ENCODE measurements at places on chromosomes 3 and 15.

- no peak for DNase-seq
These were observed 45.0 kb upstream of the FGF12 start for GRCh38 chr3:192772240-192772894.

GRCh38 chr15:29435811-29436210 lies 166.2 kb upstream of the NSMCE3 start:
- DNase-seq = no peak

DNA sequence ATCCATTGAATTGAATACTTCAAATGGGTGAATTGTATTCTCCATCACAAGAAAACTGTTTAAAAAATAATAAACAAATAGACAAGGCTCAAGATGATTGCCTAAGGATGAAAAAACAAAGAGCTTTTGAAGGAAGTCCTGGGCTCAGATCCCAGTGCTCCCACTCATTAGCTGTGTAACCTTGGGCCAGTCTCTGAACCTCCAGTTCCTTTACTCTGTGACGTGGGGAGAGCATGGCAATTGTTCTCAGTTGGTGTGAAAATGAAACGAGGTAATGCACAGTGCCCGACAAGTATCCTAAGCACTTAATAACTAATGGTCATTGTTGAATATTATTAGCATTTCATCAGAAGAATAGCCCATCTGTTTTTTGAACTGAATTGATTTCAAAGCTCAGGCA lies 40.7 kb downstream of the TNIK start:
- DNase-seq = no peak

DNA sequence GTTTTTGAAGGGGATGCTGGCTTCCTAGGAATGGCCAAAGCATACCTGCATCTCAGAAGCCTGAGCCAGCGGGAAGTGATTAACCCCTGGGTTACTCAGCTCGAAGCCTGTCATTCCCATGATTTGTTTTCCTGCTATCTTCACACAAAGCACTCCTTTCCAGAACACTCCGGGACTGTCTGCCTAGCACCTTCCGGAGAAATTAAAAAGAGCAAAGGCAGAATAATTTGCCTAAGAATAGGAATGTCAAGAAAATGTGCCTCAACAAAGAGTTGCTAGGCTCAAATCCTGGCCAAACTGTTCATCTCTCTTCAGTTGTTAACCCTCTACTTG lies 34.1 kb downstream of the TPM1 start:
- no peak for DNase-seq

DNA sequence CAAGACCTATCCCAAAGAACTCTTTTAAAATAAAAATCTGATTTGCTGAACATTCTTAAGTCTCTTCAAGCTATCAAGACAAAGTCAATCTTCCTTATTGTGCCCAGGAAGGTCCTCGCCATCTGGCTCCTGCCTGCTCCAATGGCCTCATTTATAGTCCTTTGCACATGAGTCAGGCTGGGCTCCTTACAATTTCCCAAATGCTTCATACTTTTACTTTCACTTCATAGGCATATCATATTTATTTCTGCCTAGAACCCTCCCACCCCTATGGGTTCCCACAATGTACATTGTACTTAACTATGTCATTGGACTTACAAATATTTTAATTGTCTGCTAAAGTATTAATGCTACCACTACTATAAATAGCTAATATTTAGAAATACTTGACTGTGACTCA lies 9.1 kb downstream of the THRB start:
- DNase-seq = no peak

DNA sequence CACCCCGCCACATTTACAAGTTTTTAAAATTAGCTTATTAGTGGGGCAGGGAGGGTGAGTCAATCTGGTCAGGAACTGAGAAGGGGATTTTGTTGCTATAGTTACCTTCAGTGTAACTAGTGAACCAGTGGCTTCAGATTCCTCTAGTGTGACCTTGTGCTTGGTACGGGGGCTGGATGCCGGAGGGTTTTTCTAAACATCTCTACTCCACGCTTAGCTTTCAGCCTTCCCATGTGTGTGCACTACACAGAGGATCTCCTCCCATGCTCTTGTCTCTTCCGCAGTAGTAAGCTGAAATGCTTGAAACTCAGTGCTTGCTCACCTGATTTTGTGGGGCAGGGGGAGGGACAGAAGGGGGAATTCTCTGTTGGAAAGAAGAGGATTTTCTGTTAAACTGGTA lies 67.9 kb upstream of the AKAP13 start:
- DNase-seq = no peak

DNA sequence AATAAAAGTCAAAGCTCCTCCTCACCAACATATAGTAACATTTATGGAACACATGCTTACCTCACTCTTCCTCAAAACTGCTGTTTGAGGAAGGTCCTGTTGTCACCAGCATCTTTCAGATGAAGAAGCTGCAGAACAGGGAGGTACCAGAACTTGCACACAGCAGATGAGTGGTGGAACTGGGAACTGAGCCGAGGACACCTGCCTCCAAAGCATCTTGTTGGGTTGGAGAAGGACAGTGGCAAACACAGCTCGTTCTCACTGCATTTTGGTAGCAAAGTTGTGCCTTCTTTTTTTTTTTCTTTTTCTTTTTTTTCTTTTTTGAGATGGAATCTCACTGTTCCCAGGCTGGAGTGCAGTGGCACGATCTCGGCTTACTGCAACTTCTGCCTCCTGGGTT lies 76.0 kb downstream of the CEMIP start:
- DNase-seq = no peak

- DNase-seq = no peak
These were observed 110.2 kb downstream of the ST8SIA2 start for GRCh38 chr15:92503889-92504288.

GRCh38 chr3:98733812-98734281 lies 29.3 kb upstream of the ST3GAL6 start:
- no peak for DNase-seq

GRCh38 chr3:135944831-135945230 lies 20.7 kb upstream of the PPP2R3A start:
- DNase-seq = no peak

DNA sequence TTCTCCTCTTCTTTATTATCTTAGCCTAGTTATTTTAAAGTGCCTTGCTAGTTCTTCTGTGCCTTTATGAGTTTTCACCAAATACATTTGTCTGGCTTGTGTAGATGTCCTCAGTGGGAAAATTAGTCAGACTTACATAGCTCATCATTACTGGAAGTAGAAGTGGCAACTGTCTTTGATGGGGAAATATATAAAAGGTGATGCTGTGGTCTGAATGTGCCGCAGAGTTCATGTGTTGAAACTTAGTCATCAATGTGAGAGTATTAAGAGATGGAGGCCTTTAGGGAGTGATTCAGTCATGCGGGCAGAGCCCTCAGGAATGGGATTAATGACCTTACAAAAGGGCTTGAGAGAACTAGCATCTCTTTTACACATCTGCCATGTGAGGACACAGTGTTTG lies 6.4 kb upstream of the ERICH6 start:
- DNase-seq = no peak

- no peak for DNase-seq
These were observed 42.1 kb downstream of the VGLL4 start for GRCh38 chr3:11601446-11602238.

DNA sequence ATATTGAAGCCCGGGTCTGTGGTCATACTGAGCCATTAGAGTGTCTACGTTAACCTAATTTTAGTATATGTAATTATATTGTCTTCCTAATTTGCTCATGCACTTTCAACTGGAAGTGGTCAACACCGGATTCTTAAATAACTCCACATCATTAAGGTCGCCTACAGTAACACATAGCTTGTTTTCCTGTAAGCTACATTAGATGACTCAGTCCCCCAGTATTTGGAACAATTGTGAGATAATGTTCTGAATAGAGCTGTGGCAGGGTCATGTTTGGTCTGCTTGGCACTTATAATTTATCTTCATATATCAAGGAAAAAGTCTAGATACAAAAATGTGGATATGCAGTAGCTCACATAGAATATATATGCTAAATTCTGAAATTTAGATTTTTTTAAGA lies 486.2 kb downstream of the IGSF11 start:
- DNase-seq = no peak

- DNase-seq = no peak
These were observed 32.9 kb downstream of the GPR176 start for GRCh38 chr15:39887211-39887610.

DNA sequence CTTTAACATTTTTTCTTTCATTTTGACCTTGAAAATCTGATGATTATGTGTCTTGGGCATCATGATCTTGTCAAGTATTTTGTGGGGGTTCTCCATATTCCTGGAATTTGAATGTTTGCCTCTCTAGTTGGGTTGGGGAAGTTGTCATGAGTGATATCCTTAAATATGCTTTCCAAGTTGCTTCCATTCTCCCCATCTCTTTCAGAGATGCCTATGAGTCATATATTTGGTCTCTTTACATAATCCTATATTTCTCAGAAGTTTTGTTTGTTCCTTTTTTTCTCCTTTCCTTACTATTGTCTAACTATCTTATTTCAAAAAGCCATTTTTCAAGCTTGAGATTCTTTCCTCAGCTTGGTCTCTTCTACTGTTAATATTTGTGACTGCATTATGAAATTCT lies 69.0 kb upstream of the CCDC80 start:
- no peak for DNase-seq

- no peak for DNase-seq
These were observed 1.2 kb downstream of the ANXA2 start for GRCh38 chr15:60396560-60396957.

- no peak for DNase-seq
These were observed 72.0 kb downstream of the TFDP2 start for GRCh38 chr3:142077155-142077858.

GRCh38 chr3:11567516-11568467 lies 75.9 kb downstream of the VGLL4 start:
- no peak for DNase-seq

GRCh38 chr3:49415931-49416601 lies 3.8 kb downstream of the TCTA start:
- DNase-seq = no peak

- no peak for DNase-seq
These were observed 28.4 kb downstream of the CHCHD6 start for GRCh38 chr3:126732281-126733060.

DNA sequence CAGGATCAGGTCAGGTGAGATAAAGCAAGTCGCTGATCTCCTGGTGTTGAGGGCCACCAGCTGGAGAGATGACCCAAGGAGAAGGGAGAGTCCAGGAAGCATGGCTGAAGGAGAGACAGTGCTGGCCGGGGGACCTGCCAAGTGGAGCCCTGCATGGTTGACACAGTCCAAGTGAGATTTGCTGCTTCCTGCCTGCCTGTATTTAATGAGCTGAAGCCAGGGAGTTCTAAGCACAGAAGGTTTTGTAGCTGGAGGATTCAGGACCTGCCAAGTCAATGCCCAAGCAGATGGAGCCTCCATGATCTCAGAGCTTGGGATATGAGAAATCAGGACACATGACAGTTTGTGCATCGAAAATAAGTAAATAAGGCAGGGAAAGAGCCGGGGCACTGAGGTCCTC lies 125.6 kb downstream of the SRGAP3 start:
- DNase-seq = no peak

DNA sequence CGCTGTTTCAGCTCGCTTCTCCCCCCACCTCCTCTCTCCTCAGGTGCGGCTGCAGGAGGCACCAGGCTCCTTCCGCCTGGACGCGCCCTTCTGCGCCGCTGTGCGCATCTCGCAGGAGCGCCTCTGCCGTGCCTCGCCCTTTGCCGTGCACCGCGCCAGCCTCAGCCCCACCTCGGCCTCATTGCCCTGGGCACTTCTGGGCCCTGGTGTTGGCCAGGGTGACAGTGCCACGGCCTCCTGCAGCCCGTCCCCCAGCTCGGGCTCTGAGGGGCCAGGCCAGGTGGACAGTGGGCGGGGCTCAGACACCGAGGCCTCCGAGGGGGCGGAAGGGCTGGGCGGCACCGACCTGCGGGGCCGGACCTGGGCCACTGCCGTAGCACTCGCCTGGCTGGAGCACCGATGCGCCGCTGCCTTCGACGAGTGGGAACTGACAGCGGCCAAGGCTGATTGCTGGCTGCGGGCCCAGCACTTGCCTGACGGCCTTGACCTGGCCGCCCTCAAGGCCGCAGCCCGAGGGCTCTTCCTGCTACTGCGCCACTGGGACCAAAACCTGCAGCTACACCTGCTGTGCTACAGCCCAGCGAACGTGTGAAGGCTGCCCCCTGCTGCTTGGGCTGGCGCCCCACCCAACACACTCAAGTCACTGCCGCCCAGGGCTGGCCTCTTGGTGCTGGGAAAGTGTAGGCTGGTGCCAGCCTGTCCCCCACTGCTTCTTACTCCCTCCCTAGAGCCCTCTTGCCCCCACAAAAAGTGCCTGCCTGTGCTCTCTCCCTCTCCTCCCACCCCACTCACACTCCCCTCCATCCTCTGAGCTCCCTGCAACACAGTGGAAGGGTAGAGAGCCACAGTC lies 7.1 kb downstream of the ALG3 start:
- peak; percentile 57 for DNase-seq

GRCh38 chr3:148953094-148953493 lies 38.2 kb upstream of the GYG1 start:
- DNase-seq = no peak

DNA sequence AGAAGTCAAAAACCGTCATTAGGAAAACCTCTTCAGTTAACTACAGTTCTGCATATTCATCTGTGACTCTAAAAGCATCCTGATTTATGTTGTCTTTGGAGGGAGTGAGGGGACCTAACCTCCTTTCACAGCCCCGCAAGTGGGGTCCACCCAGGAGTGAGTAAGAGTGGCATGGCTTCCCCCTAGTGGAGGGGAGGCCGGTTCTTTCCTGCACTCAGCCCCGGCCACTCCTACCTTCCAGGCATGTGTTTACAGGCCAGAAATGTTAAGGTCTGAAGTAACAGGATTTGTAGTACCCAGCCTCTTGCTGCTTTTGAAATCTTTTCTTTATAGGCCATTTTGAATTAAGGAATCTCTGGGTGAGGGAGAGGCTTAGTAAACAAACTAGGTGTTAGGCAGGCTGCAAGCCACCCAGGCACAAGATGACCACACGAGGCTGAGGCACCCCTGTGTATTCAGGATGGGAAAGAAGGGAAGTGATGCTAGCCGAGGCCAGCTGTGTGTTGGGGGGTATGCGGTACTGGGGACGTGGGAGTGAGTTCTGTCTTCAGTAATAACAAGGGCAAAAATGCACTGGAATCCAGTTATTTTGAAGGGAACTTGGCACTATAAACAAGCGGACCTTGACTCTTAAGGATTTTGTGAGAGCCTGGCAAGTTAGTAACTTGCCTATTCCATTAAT lies 50.5 kb downstream of the CTDSPL start:
- no peak for DNase-seq

GRCh38 chr15:55740359-55740878 lies 2.5 kb downstream of the PRTG start:
- DNase-seq = no peak

DNA sequence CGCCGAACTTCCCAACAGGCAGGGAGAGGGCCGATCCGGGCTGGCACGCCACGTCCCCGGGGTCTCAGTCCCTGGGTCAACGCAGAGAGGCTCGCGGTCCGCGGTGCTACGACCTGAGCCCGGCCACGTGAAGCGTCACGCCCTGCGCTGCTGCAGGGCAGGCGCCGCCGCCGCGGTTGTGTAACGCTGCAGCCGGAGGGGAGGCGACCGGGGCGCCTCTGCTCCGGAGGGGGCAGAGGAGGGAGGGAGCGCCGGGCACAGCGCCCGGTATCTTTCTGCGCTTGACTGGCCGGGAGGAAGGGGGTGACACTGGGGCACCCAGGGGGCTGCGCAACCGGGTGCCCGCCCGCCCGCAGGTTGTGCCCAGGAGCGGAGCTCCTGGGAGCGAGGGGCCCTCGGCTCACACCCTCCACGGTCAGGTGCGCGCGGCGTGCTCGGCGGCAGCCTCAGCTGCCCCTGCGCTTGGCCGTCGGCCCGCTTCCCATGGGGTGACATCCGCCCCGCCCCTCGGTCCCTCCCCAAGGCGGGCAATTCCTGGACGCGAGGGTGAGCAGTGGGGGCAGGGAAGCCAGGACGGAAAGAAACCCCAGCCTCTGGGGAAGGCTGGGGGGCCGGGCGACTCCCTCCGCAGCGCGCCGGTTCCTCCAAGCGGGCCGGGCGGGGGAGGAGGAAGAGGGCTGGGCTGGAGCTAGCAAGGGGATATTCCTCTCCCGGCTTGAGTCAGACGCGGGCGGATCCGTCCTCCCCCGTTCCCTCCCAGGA lies 852 bp upstream of the BHLHE40 start:
- DNase-seq = peak; percentile 71

All from erythroblast (primary cell).